ENCODE measurements at places on chromosomes 2 and 18.
A peak's percentile ranks its signal among the peaks of the same experiment; 100 is the strongest.

GRCh38 chr2:43319541-43319940, 93.1 kb upstream of the ZFP36L2 start:
- no peak for DNase-seq

DNA sequence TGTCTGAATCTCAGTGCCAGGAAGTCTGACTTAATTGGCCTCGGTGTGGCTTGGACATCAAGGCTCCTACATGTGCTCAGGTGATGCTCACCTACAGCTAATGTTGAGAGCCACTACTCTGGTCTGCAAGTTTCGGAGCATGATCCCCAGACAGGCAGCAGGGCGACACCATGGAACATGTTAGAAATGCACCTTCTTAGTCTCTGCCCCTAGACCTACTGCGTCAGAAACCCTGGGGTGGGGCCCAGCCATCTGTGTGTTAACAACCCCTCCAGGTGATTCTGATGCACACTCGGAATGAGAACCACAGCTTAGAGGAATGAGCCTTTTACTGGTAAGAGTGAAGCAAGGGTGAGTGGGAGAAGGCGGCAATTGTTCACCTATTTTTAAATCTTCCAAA, 86.9 kb upstream of the NABP1 start:
- no peak for DNase-seq

DNA sequence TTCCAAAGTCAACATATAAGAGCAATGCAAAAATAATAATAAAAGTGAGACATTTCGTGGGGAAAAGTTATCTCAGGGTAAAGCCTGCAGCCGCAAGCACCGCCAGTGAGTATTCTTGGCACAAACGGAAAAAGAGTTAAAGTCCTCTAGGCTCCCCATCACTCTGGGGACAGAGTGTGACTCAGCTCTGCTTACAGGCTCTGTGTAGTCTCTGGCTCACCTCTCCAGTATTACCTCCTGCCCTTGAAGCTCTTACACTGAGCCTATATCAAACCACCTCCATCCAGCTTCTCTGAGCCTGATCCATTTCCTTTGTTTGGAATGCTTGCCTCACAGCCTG, 55.5 kb downstream of the MTHFD2 start:
- no peak for DNase-seq

GRCh38 chr2:158797963-158798700, 3.0 kb downstream of the DAPL1 start:
- DNase-seq = no peak

GRCh38 chr2:12170121-12170520, 423.7 kb downstream of the LPIN1 start:
- DNase-seq = no peak

DNA sequence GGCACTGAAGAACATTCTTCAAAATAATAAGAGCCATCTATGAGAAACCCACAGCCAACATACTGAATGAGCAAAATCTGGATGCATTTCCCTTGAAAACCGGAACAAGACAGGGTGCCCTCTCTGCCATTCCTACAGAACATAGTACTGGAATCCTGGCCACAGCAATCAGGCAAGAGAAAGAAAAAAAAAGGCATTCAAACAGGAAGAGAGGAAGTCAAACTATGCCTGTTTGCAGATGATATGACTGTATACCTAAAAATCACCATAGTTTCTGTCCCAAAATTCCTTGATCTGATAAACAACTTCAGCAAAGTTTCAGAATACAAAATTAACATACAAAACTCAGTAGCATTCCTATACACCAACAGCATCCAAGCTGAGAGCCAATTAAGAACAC, 119.5 kb upstream of the PARD3B start:
- DNase-seq = no peak

DNA sequence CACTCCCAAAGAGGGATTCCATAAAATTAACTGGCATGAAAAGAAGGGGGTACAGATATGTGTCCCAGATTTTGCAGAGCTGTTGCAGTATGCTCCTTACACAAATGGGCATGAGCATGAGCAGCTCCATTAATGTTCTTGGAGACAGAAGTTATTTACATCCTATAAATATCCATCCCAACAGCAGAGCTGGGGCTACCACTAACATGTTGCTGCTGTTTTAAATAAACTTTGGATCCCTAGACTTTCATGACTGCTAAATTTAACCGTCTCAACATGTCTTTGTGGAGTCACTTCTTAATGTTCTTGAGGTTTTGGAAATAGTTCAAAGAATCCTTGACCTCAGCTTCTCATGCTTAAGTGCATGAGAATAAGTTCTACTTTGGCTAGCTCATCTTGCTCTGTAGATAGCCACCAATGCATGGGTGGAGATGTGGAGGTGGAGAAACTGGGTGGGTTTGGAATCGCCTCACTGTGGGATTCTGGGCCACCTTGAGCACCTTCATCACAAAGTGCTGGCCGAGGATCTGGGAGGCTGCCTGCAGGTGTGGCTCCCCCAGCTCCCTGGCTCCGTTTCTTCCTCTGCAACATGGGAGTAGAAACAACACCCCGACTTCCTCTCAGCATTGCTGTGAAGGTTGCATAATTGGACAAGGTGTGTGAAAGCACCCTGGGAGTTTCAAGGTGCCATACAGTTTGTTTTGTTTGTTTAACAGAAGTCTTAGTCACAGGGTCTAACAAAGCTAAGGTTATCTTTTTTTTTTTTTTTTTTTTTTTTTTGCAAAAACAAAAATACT, 307.2 kb downstream of the MYCN start:
- DNase-seq = no peak

DNA sequence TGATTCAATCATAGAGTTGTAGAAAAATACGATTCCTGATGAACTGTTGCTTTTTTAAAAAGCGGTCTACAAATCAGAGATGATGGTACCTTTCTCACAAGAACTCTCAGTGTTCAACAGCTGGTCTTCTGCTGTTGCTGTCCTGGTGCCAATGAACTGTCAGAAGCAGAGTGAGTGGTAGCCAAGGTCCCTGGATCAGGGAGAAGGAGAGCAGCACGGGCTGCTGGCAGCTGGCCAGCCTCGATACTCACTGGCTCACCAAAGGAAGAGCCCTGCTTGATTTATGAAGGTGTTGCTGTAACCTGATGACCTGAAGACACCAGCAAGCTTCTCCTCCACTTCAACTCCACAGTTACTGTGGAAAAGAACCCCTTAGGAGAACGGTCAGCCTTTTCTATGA, 300.8 kb upstream of the SOX11 start:
- DNase-seq = no peak

DNA sequence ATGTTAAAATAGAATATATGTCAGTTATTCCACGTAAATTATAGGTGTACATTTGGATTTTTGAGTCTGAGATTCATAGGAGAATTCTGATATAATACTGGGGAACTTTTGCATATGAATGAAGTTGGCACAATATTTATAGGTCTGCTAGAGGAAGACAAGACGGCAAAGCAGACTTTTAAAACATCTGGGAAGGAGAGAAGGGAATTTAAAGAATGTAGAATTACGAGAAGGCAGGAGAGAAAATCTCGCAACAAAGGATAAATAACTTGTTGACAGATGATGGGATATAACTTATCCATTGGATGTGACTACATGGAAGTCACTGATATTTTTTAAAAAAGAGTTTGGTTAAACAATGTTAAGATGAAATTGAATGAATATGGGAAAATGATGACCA, 615.6 kb downstream of the ERBB4 start:
- DNase-seq = no peak

DNA sequence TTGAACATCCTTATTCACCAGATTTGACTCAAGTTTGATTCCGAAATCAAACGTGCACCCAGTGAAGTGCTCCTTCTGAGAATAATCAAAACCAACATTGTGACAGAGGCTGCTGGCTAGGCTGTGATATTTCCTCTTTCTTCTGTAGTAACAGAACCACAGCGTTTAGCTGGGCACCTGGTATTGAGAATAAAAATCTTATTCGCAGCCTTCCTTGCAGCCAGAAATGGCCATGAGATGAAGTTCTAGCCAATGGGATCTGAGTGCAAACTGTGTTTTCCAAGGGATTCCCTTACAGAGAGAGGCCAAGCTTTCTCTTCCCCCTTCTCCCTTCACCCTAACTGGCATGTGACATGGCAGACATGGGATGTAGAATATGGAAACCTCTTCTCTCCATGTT, 51.7 kb downstream of the TMEM163 start:
- no peak for DNase-seq

DNA sequence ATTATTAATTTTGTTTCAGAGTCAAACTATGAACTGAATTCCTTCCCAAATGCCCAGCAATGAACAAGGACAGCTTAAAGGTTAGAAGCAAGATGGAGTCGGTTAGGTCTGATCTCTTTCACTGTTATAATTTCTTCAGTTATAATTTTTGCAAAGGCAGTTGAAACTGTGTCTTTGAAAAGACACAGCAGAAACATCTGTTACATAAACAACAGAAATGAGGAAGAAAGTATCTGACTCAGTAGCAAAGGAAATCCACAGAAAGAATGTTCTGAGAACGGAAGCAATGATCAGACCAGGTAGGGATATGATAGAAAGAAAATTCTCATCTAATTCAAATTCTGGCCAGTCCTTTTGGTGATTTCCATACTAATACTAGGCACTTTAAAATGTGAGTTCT, 5.2 kb upstream of the RMC1 start:
- no peak for DNase-seq

- no peak for DNase-seq
Observed at GRCh38 chr2:208142925-208143799, 2.8 kb downstream of the CRYGB start.

- no peak for DNase-seq
Observed at GRCh38 chr2:66437109-66437690, 2.3 kb downstream of the MEIS1 start.

DNA sequence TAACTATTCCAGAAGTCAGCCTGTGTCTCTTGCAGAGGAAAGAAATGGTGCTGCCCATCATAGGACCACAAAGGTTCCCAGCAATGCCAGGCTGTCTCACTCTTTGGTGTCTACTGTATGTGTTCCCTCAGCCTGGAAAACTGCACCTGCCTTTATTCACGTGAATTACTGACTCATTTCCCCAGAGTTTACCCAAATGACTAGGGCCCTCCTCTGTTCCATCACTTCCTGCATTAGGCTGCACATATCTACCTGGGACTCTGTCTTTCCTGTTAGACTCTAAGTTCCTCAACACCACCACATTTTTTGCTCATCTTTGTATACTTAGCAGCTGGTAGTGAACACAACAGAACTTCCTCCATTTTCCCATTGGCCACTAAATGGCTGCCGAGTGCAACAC, 188.3 kb downstream of the FHOD3 start:
- DNase-seq = no peak

GRCh38 chr2:26455037-26455669, 22.8 kb downstream of the OTOF start:
- DNase-seq = no peak

DNA sequence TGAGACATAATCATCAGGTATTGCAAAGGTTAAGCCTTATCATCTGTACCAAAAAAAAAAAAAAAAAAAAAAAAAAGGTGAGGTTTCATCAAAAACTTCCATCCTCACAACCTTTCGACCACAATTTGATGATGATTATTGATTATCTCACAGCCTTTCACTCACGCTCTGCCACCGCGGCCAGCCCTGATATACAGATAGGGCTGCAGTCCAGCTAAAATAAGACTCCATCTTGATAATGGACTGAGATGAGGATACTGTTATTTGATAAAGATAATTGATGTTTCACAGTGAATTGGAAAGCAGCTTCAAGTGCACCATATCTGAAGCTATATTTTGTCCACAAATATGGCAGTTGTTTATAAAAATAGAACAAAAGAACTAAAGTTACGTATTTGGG, 159.7 kb upstream of the BOD1L2 start:
- DNase-seq = no peak

DNA sequence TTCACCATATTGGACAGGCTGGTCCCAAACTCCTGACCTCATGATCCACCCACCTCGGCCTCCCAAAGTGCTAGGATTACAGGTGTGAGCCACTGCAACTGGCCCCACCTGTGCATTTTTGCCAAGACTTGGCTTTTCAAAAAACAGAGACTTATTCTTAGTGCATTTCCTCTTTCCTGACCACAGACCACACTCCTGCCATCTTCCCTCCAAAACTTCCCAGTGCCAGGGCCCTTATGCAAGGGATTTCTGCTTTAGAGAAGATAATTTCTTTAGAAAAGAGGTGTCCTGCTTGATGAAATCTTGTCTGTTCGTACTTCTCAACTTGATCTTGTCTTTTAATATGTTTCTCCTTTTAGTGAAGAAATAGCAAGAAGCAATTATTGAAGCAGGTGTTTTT, 98.8 kb upstream of the ZNF516 start:
- DNase-seq = no peak

DNA sequence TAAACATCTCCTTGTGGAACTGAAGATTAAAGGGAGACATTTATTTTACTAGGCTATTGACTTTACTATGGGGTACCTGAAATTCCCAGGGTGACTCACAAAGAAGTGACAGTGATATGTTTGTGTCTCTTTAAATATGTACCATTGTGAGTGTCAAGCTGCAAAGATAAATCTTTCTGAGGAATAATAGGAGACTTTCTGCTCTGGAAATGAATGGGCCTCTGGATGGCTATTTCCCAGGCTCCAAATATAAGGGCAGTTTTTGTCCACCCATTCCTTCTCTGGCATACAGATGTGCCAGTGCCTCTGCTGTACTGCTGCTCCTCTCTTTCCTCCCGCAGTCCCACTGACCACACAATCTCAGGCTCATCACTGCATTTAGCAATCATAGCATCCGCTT, 586.4 kb upstream of the CNTNAP5 start:
- DNase-seq = no peak

GRCh38 chr2:98637401-98638147, 29.2 kb downstream of the UNC50 start:
- peak; percentile 71 for DNase-seq

GRCh38 chr2:82839036-82839435, 1620.0 kb downstream of the SUCLG1 start:
- DNase-seq = no peak

DNA sequence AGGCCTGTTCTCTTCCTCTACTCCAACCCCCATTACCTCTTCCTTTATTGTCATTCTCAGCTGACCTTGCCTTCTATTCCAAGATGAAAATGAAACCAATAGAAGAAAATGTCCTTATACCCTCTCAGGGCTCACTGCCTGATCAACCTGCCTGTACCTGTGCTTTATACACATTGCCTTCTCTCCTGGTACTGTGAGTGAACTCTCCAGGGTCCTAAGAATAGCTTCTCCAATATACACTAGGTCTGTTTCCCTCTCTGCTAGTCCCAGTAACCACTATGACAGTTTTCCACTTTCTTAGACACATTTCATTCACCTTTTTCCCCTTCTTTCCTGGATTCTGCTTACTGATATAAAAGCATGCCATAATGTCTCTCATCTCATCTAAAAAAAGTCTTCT, 85.7 kb downstream of the FSHR start:
- DNase-seq = no peak
